ENCODE measurements at places on chromosomes 6 and 20.

DNA sequence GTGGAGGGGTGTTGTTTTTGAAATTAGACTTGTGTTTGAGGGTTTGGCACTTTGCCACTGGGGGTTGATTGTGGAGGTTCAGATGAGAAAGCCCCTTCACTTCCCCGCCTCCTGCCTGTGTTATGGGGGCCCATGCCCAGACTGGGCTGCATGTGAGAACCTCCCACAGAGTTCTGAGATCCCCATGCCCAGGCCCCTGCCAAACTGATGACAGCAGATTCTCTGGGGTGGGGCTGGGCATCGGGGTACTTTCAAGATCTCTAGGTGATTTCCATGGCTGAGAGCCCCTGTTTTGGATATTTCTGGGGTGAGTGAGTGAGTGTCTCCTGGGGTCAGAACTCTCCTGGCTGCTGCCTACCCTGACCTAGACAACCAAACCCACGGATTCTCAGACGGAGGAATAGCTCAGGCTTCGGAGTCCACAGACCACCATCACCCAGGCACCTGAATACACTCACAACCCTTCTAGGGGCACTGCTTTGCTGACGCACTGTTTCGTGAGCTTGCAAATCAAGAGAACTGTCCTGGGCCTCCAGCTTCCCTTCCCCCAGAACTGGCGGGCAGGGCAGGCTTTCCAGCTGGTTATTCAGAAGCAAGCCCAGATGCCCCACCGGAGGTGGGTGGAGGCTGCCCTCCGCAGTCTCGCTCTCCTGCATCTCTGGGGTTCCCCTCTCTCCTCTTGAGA lies 6.3 kb downstream of the BCAS1 start:
- no peak for DNase-seq

DNA sequence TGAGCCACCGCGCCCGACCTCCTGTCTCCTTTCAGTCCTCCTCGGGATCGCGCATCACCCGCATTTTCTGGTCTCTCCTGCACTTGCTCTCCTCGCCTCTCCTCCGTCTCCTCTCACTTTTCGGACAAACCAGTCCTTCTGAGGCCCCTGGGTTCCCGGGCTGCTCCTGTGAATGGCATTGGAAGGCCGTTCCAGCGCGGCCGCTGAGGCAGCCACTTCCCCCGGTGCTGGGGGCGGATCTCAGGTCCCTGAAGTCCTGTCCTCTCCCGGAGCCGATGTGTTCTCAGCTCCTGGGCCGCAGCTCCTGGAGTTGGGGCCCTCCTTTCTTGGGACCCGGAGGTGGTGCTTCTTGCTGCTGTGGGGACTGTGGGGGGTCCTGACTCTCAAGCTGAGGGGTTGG lies 803 bp downstream of the MICB start:
- DNase-seq: no peak

GRCh38 chr6:165117121-165117520 lies 192.3 kb downstream of the C6orf118 start:
- peak; percentile 47 for DNase-seq

GRCh38 chr6:98832284-98833056 lies 1.9 kb upstream of the POU3F2 start:
- DNase-seq: peak; percentile 35

DNA sequence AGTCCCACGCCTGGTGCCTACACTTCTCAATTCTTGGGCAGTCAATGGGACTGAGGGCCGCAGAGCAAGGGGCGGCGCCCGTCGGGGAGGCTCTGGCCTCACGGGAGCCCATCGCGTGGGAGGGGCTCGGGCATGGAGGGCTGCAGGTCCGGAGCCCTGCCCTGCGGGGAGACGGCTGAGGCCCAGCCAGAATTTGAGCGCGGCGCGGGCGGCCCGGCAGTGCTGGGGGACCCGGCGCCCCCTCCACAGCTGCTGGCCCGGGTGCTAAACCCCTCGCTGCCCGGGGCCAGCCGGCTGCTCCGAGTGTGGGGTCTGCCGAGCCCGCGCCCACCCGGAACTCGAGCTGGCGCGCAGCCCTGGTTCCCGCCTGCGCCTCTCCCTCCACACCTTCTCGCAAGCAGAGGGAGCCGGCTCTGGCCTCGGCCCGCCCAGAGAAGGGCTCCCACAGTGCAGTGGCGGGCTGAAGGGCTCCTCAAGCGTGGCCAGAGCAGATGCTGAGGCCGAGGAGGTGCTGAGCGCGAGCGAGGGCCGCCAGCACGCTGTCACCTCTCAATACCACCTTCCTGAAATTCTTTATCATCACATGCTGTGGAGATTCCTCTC lies 58.5 kb downstream of the BAK1 start:
- no peak for DNase-seq
